ENCODE measurements at places on chromosomes 1 and 21.
A peak's percentile ranks its signal among the peaks of the same experiment; 100 is the strongest.

- DNase-seq: no peak
Observed at GRCh38 chr1:76046149-76046548, 28.4 kb upstream of the ST6GALNAC3 start.

DNA sequence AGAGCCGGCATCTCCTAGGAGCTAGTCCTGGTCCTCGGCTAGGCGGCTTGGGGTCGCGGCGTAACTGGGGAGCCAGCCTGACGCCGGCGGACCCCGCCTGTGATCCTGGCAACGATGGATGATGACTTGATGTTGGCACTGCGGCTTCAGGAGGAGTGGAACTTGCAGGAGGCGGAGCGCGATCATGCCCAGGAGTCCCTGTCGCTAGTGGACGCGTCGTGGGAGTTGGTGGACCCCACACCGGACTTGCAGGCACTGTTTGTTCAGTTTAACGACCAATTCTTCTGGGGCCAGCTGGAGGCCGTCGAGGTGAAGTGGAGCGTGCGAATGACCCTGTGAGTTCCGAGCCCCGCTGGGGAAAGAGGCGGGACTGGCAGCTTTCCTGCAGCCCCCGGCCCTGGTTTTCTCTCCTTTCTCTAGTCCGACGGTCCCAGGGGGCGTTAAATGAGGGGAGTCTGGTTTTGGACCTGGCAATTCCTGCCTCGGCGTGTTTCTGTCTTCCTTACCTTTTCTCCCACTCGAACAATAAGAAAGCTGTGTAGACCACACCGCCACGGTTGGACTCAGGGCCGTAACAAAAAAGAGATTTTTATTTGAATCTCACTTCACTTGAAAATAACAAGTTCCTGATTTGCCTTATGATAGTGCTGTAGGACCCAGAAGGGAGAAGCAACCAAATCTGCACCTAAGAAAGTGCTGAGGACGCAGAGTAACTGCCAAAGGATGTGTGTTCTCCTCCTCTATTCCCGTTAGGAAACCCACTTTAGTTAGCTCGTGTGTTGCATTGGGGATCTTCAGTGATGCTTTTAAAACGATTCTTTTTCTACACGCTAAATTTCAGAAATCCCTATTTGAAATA lies at the start of gene SPRTN:
SPRTN (plus strand) TSS at position 24 of the 859 bp plus-strand sequence; CDS start at position 115, 91 bp downstream.
- DNase-seq: peak; percentile 88

DNA sequence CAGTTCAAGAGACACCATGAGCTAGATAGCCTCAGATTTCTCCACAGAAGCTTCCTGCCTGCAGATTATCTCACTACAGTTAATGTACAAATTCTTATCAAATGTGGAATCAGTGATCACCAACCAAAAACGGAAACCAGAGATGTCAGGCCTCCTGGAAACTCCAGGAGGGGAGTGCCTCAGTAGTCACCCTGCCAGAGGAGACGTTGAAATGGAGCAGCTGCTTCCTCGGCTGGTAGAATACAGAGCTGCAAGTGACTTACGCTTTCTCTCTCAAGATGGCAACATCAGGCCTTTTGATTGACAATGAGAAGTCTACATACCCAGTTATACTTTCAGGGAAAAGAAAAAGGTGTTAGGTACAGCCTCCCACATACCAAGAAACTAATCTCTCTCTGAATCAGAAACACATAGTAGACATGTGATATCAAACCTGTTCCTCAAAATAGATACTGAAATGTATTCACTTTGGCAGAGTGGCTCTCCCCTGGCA lies 52.2 kb downstream of the ACP6 start:
- DNase-seq: no peak

DNA sequence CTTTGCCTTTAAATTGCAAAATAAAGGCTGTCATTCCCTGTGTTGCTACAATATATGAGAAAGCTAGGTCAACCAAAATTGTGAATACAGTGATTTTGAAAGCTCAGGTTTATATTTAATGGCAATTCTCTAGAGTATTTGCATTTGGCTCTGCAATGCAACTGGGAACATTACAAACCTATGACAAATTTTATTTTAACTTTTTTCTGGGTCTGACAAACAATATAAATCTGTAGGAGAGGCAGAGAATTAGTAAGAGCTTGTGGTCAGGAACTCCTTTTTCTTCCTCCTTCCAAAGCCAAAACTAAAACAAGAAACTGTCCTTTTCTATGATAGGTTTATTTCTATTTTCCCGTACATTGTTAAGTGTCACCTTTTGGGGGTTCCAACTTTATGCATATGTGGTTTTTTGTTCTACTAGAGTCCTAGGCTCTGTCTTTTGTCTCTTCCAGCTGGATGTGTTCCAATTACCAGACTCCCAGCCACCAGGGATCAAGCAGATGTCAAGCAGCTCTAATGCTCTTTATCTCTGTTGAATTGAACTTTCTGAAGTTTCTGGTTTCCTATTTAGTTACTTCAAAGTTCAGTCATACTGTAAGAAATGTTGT lies 106.9 kb downstream of the ASH1L start:
- DNase-seq: no peak

GRCh38 chr1:225519166-225519863 lies 91.5 kb upstream of the LBR start:
- DNase-seq: peak; percentile 53

GRCh38 chr1:164515231-164515630 lies 43.8 kb upstream of the PBX1 start:
- peak; percentile 16 for DNase-seq

GRCh38 chr1:219159946-219160645 lies 13.6 kb upstream of the LYPLAL1 start:
- no peak for DNase-seq

- no peak for DNase-seq
Observed at GRCh38 chr1:213561870-213562269, 425.9 kb upstream of the PROX1 start.

DNA sequence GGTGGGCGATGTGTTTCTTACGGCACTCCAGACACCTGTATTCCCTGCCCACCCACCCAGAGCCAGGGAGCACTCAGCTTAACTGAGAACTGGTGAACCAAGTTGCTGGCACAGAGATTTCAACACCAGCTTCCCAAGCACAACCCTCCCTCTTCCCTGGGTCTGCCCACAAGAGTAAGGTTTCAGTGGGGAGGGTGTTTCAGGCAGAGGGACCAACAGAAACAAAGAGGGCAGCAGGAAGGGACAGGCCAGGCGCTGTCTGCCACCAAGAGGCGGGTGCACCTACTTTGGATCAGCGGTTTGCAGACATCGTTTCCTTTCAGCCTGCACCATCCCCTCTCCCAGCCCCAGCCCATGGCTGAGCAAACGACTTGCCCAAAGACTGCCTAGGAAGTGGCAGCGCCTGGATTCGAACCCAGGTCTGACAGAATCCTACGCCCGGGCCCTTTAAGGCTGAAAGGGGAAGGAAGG lies 21.9 kb upstream of the ALDH4A1 start:
- DNase-seq: no peak

DNA sequence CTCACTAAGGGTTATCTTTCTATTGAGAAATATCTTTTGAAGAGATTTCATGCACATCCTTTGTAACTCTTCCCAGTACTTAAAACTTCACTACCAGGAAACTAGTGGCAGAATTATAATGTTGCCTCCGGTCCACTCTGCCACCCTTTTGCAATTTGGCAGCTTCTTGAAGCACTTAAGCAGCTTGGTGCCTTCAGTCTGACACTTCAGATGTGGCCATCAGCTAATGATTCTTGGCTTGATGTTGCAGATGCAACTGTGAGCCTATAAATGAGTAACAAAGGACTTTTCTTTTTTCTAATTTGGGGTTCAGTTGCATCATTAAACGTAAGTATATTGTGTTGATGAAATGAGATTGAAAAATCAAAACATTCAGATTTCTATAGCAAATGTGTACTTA lies 187.5 kb upstream of the C21orf91 start:
- no peak for DNase-seq

DNA sequence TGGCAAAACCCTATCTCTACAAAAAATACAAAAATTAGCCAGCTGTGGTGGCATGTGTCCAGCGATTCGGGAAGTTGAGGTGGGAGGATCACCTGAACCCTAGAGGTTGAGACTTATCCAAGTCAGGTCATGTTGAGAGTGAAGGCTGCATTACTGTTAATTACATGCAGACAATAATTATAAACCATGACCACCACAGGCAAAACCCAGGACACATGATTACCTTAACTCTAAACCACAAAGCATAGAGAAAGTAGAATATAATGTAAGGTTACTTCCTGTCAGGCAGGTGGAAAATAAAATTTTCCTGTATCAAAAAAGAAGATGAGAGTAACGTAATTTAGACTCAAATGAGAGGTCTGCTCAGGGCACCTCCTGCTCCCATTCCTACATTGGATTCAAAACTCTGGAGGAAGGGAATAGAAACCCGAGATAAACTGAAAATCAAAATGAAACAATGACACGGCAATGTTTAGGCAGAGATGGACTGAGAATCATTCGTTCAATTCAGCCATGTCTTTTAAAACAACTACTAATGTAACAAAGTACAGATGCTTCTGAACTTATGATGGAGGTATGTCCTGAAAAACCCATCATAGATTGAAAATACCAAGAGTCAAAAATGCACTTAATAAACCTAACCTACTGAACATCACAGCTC lies 33.6 kb downstream of the RGS8 start:
- DNase-seq: no peak

DNA sequence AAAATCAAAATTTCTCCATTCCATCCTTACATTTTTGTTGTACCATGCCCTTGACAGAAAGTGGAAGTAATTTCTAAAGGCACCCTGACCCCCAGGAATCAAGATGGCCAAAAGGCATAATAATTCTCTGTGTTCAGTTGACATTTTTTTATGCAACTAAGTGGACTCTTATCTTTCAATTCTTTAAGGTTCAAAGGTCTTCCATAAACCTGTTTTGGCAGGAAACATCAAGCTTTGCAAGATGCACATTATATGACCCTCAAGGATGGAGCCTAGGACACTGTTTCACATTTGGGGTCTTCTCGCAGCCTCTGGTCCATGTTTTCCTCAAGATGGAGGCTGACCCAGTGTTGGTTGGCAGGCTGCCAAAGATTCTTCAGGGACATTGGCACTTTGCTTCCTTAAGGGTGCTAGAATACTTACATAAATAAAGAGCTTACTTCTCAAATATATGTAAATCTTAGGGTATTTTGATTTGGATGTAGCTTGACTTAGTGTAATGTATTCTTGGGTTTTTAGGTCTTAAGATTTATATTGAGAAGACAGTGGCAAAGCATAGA lies 48.0 kb upstream of the COG2 start:
- no peak for DNase-seq

GRCh38 chr1:116565222-116565621 lies 5.6 kb downstream of the CD58 start:
- DNase-seq: no peak

DNA sequence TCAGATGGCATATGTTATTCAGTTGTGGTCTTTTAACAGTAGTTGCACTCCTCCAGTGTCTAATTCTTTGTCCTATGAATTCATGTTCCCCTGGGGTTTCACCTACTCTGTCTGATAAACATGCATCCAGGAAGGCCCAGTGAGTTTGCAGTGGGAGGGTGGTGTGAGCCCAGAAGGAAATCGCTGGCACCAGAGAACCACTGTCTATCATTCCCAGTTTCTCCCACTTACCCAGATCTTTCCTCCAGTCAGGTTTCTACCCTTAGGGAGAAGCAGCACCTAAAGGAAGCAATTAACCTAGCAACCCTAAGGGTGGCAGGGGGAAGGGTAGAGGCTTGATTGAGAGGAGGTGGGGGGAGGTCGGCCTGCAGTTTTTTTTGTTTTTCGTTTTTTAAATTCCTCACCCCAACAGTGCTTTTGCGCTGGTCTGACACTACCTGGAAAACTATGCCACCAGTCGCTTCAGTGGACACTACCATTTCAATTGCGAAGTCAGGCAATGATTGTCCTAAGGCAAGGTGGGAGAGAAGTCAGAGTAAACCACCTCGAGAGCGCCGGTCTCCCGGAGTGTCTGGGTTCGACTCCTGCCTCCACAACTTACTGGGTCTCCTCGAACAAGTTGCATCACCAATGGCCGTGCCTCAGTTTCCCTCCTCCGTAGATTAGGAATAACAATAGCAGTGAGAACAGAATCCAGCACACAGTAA lies 766 bp upstream of the SLC44A3 start:
- DNase-seq: no peak

DNA sequence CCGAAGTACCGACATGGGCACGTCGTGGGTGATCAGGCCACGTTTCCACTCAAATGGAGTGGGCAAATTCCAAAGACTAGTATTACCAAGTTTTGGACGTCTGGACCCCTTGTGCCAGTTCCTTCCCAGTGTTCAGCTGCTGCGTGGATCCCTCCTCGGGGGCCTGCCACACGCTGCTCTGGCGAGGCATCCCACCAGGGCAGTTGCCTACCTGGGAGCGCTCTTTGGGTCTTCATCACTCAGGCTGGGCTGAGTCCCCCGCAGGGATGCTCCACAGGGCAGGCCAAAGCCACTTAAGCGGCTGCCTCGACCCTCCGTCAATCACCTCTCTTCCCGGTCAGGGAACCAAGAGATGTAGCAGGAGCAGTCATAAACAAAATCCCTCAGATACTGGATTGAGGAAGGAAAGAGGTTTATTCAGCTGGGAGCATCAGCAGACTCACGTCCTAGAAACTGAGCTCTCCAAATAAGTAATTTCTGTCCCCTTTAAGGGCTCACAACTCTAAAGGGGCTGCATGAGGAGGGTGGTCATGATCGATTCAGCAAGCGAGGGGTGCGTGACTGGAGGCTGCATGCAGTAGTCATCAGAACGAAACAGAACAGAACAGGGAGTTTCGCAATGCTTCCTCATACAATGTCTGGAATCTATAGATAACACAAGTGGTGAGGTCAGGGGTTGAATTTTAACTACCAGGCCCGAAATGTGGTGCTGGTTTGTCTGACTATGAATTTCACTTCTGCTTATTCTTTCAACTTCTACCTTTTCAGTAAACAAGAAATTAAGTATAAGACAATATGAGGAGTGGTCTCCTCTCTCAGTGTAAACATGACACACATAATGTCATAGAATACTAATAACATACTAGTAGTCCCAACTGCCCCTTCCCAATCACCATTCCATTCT lies 998.6 kb upstream of the NCAM2 start:
- DNase-seq: no peak

- peak; percentile 67 for DNase-seq
Observed at GRCh38 chr21:42254651-42255601, 36.0 kb downstream of the ABCG1 start.

DNA sequence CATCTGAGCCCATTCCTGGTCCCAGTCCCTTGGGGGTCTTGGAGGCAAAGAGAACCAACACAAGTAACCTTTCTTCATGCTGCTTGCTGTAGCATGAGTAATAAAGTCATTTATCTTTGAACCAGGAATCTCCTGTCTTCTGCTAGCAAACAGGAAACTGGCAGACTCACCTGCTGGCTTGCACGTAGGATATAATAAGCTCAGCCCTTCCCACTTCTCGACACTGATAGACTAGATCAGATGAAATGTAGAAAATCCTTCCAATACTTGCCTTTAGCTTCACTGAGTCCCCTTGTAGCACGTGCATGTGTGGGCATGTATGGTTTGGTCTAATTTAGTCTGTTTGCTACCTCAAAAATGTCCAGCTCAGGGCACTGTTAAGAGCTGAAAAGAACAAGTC lies 6.5 kb upstream of the TFF2 start:
- DNase-seq: no peak
